ENCODE measurements at places on chromosomes 2 and 18. TPM values are rescaled to one million over a fixed set of nuclear protein-coding genes. Genes with fewer than 3 reads are reported as not detected.

DNA sequence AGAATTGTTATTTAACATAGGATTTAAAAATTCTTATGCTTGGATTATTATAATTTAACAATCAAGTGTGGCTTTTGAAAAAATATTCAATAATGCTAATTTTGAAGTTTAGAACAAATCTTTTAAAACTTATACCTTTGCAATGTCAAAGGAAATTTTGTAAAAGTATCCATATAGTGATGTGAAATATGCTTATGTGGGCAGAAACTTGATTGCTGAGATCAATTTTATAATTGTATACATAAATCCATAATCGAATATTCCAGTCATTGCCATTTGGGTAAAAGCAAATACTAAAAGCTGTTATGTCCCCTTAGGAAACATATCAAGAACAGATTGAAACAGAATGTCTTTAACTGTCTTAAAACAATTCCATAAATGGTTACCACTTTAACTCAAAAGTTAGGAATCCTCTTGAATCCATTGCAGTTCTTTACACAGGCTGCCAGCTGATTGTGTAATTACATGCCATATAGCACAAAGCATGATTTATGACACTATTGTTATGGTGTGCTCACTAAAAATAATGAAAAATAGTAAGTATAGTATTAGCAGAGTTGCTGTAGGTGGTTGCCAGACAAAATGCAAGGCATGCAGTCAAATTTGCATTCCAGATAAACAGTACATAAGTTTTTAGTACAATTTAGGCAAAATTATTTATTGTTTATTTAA, 24.2 kb downstream of the PLCL1 start:
- no peak overlapping the region for H3K27ac ChIP-seq
- no peak overlapping the region for H3K4me3 ChIP-seq
- no peaks in the 10 kb centered on the region for H3K27me3 ChIP-seq
- no peaks in the 10 kb centered on the region for H3K36me3 ChIP-seq

DNA sequence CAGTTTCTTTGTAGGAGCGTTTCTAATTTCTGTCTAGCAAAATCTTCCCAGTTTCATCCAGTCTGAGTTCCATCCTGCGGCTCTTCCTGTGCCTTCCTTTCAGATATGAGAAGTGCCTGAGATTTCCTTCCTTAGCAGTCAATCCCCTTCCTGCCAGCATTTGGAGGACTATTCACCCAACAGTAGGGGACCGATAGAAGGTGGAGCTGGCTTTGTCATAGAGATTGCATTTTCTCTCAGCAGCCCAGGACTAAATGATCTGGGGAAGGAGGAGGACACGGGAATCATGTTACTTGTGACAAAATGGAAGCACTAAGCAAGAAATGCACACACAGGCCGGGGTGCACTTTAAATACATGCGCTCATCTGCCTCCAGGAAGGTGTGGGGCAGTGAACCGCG, 5.6 kb upstream of the SMIM21 start:
- H3K27me3 ChIP-seq, result peaks cover 6% of the 10 kb centered on the region
- no peaks in the 10 kb centered on the region for H3K36me3 ChIP-seq
- no peaks in the 10 kb centered on the region for H3K4me1 ChIP-seq
- DNase-seq, result no peak

Gene ANO7
- 52.6 TPM for total RNA-seq

Gene KRTCAP3
- 34.6 TPM for total RNA-seq

DNA sequence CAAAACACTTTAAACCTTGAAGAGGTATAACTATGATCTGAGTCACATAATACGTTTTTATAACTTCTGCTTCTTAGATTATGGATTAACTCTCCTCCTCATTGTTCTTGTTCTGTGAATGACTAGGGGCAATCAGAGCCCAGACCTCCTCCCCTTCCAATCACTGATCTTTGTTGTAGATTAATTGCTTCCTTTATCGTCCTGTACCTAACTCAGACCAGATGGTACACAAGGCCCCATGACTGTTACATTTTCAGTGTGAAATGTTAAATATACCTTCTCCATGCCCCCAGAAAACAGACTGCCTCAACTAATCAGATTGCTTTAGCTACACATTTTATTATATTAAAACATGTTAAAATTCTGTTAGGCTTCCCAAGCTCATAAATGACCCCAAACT, 211.7 kb downstream of the RNF152 start:
- H3K4me1 ChIP-seq, result no peaks in the 10 kb centered on the region
- no peak for DNase-seq

DNA sequence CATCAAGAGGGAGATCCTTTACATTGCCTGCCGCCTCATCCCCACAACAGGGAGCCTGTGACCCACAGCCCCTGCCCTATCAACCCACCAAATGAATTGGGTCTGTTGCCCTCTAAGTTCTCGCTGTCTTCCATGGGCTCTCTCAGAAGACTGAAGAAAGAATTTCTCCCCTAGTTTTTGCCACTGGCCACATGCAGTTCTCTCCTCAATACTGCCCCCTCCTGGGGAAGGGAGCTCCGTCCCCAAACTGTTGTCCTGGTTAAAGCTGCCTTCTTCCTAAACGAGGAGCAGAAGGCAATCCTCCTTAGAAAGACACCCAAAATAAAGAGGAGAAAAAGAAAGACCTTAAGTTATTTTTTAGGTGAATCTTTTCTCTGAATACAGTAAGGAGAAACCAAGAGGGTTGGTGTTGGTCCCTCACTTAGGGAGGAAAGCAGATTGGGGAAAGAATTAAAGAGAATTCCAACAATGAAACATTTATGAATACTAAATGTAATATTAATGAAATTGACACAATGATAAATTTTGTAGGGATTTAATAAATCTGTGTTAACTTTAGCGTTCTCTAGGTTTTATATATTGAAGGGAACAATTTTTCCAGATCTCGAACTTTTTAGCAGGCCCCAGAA, 31.1 kb upstream of the SATB2 start:
- peaks cover 4% of the 10 kb centered on the region for H3K27me3 ChIP-seq
- no peaks in the 10 kb centered on the region for H3K36me3 ChIP-seq
- DNase-seq, result peak; percentile 68
- no peak overlapping the region for H3K27ac ChIP-seq
- no peak overlapping the region for H3K4me3 ChIP-seq
- H3K4me1 ChIP-seq, result no peaks in the 10 kb centered on the region

Gene ALPI
- total RNA-seq, result 16.0 TPM

DNA sequence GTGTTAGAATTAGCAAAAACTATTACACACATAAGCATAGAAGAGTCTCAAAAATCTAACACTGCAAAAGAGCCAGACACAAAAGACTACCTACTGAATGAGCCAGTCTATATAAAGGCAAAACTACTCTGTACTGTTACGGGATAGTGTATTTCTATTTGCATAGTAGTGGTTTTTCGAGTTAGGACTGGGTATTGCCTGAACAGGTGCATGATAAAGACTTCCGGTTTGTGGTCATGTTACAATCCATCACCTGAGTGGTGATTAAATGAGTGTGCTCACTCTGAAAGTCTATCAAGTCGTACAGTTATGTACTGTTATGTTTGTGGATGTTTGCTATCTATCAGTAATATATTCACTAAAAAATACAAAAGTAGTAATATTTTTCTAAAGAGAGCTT, 523.3 kb upstream of the SYT4 start:
- H3K4me1 ChIP-seq, result no peaks in the 10 kb centered on the region
- H3K27ac ChIP-seq, result no peak overlapping the region
- no peaks in the 10 kb centered on the region for H3K36me3 ChIP-seq
- DNase-seq, result no peak

- no peaks in the 10 kb centered on the region for H3K4me1 ChIP-seq
- no peak overlapping the region for H3K27ac ChIP-seq
These were observed 257.9 kb upstream of the ATP5MC3 start for GRCh38 chr2:175439416-175439815.

- no peaks in the 10 kb centered on the region for H3K4me1 ChIP-seq
- H3K4me3 ChIP-seq, result no peak overlapping the region
- H3K27me3 ChIP-seq, result no peaks in the 10 kb centered on the region
- no peaks in the 10 kb centered on the region for H3K36me3 ChIP-seq
- H3K27ac ChIP-seq, result no peak overlapping the region
- DNase-seq, result no peak
These were observed 179.7 kb downstream of the ACKR3 start for GRCh38 chr2:236749346-236749745.

GRCh38 chr2:73488079-73488478, 102.4 kb downstream of the ALMS1 start:
- DNase-seq, result no peak
- H3K27me3 ChIP-seq, result no peaks in the 10 kb centered on the region
- no peaks in the 10 kb centered on the region for H3K4me1 ChIP-seq
- H3K4me3 ChIP-seq, result no peak overlapping the region

DNA sequence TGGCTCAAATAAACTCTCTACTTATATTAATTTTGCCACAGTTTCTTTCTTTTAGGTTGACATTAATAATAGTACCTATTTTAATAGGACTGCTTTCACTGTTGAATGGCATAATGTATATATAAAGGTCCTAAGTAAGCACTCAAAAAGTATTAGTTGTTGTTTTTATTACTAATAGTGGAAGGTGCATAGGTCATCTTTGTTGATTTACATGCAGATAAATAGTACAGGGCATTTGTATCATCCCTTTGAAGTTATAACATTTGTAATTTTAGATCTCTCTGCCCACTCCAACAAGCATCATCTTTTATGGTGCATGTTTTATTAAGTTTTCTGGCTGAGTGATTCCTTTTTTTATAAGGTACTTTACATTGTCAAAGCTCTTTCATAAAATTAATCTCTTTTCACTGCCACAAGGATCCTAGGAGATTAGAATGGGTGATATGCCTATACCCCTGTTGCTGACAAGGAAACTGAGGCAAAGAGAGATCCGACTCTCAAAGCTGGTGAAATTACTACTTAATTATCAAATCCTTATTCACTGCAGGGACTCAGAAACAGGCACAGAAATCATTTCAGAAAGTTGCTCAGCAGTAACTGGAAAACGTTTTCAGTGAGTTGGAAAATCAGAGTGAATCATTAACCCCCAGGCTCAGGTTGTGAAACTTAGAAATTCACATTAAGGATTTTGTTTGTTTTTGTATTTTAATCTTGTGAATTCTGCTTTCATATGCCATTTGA, 299.6 kb downstream of the AGPS start:
- no peak overlapping the region for H3K27ac ChIP-seq
- DNase-seq, result no peak
- H3K4me1 ChIP-seq, result peaks cover 15% of the 10 kb centered on the region
- H3K27me3 ChIP-seq, result no peaks in the 10 kb centered on the region

Gene AOX1
- 28.1 TPM for total RNA-seq

GRCh38 chr18:77086656-77087392, 45.8 kb downstream of the MBP start:
- H3K4me1 ChIP-seq, result peaks cover 46% of the 10 kb centered on the region
- peak; percentile 58 for DNase-seq
- H3K27me3 ChIP-seq, result no peaks in the 10 kb centered on the region
- H3K4me3 ChIP-seq, result no peak overlapping the region

- H3K27ac ChIP-seq, result peak overlapping the region; percentile 65
- no peak for DNase-seq
- H3K4me1 ChIP-seq, result no peaks in the 10 kb centered on the region
These were observed 22.4 kb upstream of the SSB start for GRCh38 chr2:169776252-169776761.

DNA sequence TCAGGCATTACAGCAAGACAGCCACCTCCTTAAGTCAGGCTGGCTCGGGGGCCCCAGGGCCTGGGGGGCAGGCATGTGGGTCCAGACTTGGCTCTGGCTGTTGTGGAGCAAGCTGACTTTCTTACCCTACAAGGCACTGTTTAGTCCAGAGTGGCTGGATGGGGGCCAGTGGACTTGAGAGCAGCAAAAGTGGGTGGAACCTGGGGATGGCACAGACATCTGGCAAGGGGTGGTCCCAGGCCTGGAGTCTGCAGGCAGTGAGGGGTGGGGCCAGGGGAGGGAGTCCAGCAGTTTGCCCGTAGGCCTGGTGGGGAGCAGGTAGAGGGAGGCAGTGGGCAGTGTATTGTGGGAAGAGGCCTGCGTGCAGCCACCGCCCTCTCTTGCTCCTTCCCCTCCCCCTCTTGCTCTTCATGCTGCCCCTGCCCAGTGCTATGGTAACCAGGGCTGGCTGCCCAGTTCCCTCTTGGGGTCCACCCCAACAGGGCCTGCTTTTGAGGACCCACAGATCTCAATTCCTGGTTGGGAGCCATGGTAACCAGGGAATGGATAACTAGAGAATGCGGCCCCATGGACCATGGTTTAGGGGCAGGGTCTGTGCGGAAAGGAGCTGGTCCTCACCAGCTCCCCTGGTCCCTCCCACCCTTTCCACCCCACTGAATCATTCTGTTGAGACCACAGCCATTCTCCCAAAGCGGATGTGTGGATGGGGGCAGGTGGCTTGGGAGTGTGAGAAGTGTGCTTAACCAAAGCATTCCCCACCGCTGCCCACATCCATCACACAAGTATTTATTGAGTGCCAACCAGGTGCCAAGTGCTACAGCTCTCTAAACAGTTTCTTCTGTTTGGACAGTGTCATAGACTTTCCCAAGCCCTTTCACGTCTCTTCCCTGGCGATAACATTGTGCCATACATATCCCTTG, 19.3 kb downstream of the SPEG start:
- no peak overlapping the region for H3K4me3 ChIP-seq
- DNase-seq, result peak; percentile 75
- peaks cover 23% of the 10 kb centered on the region for H3K27me3 ChIP-seq
- peak overlapping the region; percentile 85 for H3K27ac ChIP-seq

Gene TNP1
- not detected for total RNA-seq

Gene KCNE4
- total RNA-seq, result 4.6 TPM

DNA sequence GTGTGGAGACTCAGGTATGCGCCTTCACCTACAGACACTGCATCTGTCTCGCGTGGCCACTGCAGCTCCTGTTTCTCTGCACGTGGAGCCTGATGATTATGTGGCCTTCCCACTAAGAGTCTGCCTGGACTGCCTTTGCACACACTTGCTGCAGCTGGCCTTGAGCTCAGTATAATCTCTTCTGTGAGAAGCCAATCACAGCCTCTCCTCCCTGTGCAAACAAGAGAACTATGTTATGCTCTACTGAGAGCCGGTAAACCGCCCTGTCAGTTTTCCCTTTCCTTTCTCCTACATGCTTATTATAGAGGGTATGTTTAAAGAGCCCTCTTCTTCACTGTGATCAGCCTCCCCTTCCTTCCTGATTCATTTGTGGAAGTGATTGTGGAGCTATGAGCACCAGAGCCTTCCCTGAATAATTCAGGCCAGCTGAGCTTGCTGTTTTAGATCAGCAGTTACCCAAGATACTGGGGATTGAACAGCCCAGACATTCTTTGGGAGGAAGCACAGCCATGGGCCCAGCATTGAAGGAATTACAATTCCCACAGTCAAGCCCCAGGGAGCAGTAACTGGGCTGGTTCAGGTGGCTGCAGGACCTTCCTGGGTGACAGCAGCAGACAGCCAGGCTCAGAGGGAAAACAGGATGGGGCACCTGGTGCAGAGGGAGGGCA, 3.7 kb upstream of the TGFA start:
- H3K4me3 ChIP-seq, result no peak overlapping the region
- H3K27me3 ChIP-seq, result peaks cover 30% of the 10 kb centered on the region
- H3K4me1 ChIP-seq, result peaks cover 23% of the 10 kb centered on the region
- peak; percentile 67 for DNase-seq
- peak overlapping the region; percentile 73 for H3K27ac ChIP-seq
- no peaks in the 10 kb centered on the region for H3K36me3 ChIP-seq

DNA sequence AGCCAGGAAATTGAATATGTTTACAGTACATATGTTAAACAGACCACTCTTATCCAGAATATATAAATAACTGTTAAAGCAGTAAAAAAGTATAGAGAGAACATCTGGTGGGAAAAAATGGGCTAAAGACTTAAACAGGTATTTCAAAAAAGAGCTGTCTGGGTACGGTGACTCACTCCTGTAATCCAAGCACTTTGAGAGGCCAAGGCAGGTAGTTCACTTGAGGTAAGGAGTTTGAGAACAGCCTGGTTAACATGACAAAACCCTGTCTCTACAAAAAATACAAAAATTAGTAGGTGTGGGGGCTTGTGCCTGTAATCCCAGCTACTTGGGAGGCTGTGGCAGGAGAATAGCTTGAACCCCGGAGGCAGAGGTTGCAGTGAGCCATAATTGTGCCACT, 171.4 kb upstream of the FSIP2 start:
- H3K4me1 ChIP-seq, result no peaks in the 10 kb centered on the region
- DNase-seq, result no peak
- no peak overlapping the region for H3K4me3 ChIP-seq
- H3K36me3 ChIP-seq, result no peaks in the 10 kb centered on the region
